Stimulated activated naive B cell treated with anti-CD40 and anti-IgM and Interleukin-4, amounts not matched to agents 10 μg/mL and 1 μg/mL and 100 μg/mL, for 72 hours (primary cell): ENCODE measurements at places on chromosomes 11 and 22.
A peak's percentile ranks its signal among the peaks of the same experiment; 100 is the strongest.

DNA sequence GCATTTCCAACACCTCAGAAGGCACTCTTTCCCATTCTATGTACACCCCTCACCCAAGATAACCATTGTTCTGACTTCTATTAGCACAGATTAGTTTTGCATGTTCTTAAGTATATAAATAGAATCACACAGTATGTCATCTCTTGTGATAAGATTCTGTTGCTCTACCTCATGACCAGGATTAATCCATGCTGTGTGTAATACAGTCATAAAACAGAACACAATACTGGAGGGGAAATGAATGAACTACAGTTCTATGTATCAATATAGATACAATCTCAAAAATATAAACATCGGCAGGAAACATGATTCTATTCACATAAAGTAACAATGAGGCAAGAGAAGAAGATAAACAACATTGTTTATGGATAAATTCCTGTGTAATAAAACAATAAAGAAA lies 151.5 kb downstream of the ATG16L2 start:
- peak overlapping the region; percentile 60 for H3K27ac ChIP-seq
- DNase-seq: no peak
- H3K4me3 ChIP-seq: no peak overlapping the region
- H3K4me1 ChIP-seq: peaks cover 32% of the 10 kb centered on the region
- H3K36me3 ChIP-seq: peaks cover 50% of the 10 kb centered on the region

GRCh38 chr11:6721343-6721742 lies 38.2 kb upstream of the MRPL17 start:
- H3K4me1 ChIP-seq: peaks cover 39% of the 10 kb centered on the region
- H3K27me3 ChIP-seq: no peaks in the 10 kb centered on the region
- peak overlapping the region; percentile 87 for H3K27ac ChIP-seq
- H3K36me3 ChIP-seq: peaks cover 54% of the 10 kb centered on the region

DNA sequence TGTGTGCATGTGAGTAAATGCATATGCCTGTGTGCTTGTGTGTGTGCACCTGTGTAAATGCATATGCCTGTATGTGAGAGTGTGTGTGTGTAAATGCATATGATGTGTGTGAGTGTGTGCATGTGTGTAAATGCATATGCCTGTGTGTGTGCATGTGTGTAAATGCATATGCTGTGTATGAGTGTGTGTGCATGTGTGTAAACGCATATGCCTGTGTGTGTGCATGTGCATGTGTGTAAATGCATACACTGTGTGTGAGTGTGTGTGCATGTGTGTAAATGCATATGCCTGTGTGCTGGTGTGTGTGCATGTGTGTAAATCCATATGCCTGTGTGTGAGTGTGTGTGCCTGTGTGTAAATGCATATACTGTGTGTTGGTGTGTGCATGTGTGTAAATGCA lies 37.8 kb downstream of the GGTLC2 start:
- H3K4me1 ChIP-seq: peaks cover 45% of the 10 kb centered on the region
- no peak for DNase-seq
- H3K27ac ChIP-seq: no peak overlapping the region
- H3K27me3 ChIP-seq: no peaks in the 10 kb centered on the region

DNA sequence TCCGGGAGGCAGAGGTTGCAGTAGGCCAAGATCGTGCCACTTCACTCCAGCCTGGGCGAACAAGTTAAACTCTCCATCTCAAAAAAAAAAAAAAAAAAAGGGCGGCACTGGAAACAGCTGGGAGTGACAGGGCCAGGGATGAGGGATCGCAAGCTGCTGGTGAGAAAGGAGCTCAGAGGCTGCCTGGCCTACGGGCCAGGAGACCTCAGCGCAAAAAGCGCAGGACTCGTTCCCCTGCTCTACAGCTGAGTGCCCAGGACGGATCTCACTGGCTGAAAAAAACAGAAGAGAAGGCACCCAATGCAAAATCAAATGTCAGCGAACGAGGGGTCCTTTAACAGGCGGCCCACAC lies 650 bp upstream of the NUP50 start:
- H3K4me1 ChIP-seq: peaks cover 21% of the 10 kb centered on the region
- H3K4me3 ChIP-seq: peak overlapping the region; percentile 97
- peak overlapping the region; percentile 95 for H3K27ac ChIP-seq

GRCh38 chr11:74279256-74279655 lies 32.2 kb downstream of the P4HA3 start:
- DNase-seq: no peak
- H3K4me1 ChIP-seq: no peaks in the 10 kb centered on the region
- H3K27ac ChIP-seq: no peak overlapping the region
- no peak overlapping the region for H3K4me3 ChIP-seq

- H3K36me3 ChIP-seq: no peaks in the 10 kb centered on the region
- no peaks in the 10 kb centered on the region for H3K27me3 ChIP-seq
- no peaks in the 10 kb centered on the region for H3K4me1 ChIP-seq
- H3K4me3 ChIP-seq: no peak overlapping the region
- DNase-seq: no peak
These were observed 420.2 kb downstream of the NTM start for GRCh38 chr11:131790586-131790985.

DNA sequence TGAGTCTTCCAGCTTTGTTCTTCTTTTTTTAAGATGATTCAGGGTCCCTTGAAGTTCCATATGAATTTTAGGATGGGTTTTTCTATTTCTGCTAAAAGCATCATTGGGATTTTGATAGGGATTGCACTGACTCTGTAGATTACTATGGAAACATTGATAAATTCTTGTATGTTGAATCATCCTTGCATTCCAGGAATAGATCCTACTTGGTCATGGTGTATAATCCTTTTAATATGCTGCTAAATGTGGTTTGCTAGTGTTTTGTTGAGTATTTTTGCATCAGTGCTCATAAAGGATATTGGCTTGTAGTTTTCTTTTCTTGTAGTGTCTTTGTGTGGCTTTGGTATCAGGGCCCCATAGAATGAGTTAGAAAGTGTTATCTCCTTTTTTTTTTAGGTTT lies 34.9 kb upstream of the PHOX2A start:
- H3K4me1 ChIP-seq: no peaks in the 10 kb centered on the region
- no peak overlapping the region for H3K27ac ChIP-seq

- peaks cover 9% of the 10 kb centered on the region for H3K27me3 ChIP-seq
- no peak for DNase-seq
- no peak overlapping the region for H3K27ac ChIP-seq
- H3K36me3 ChIP-seq: peaks cover 10% of the 10 kb centered on the region
- no peak overlapping the region for H3K4me3 ChIP-seq
These were observed 230.1 kb downstream of the MIAT start for GRCh38 chr22:26887456-26887855.

- H3K4me3 ChIP-seq: no peak overlapping the region
- H3K36me3 ChIP-seq: peaks cover 5% of the 10 kb centered on the region
- peaks cover 8% of the 10 kb centered on the region for H3K4me1 ChIP-seq
These were observed 46.8 kb downstream of the FAM83F start for GRCh38 chr22:40041366-40042137.

- H3K27ac ChIP-seq: peak overlapping the region; percentile 97
- peak overlapping the region; percentile 84 for H3K4me3 ChIP-seq
- no peaks in the 10 kb centered on the region for H3K27me3 ChIP-seq
- peak; percentile 24 for DNase-seq
- peaks cover 33% of the 10 kb centered on the region for H3K4me1 ChIP-seq
- H3K36me3 ChIP-seq: peaks cover 47% of the 10 kb centered on the region
These were observed 568 bp downstream of the ALG8 start for GRCh38 chr11:78138694-78139421.

- no peaks in the 10 kb centered on the region for H3K36me3 ChIP-seq
- no peak overlapping the region for H3K4me3 ChIP-seq
- no peak for DNase-seq
- no peak overlapping the region for H3K27ac ChIP-seq
- H3K27me3 ChIP-seq: peaks cover 24% of the 10 kb centered on the region
These were observed 19.3 kb downstream of the KRTAP5-5 start for GRCh38 chr11:1648653-1649420.

- no peak overlapping the region for H3K4me3 ChIP-seq
- DNase-seq: no peak
- no peak overlapping the region for H3K27ac ChIP-seq
- no peaks in the 10 kb centered on the region for H3K36me3 ChIP-seq
These were observed 539.2 kb downstream of the NTM start for GRCh38 chr11:131909426-131910177.

- H3K27me3 ChIP-seq: peaks cover 17% of the 10 kb centered on the region
- H3K36me3 ChIP-seq: no peaks in the 10 kb centered on the region
- no peaks in the 10 kb centered on the region for H3K4me1 ChIP-seq
- DNase-seq: no peak
- no peak overlapping the region for H3K27ac ChIP-seq
- no peak overlapping the region for H3K4me3 ChIP-seq
These were observed 139.5 kb upstream of the TTC12 start for GRCh38 chr11:113174882-113175281.

- H3K4me3 ChIP-seq: no peak overlapping the region
- H3K27me3 ChIP-seq: peaks cover 21% of the 10 kb centered on the region
- DNase-seq: no peak
- no peak overlapping the region for H3K27ac ChIP-seq
These were observed 1.8 kb upstream of the FAR1 start for GRCh38 chr11:13666708-13667107.

- no peaks in the 10 kb centered on the region for H3K27me3 ChIP-seq
- H3K4me1 ChIP-seq: no peaks in the 10 kb centered on the region
- DNase-seq: no peak
- H3K27ac ChIP-seq: no peak overlapping the region
- H3K36me3 ChIP-seq: peaks cover 16% of the 10 kb centered on the region
- no peak overlapping the region for H3K4me3 ChIP-seq
These were observed 256.3 kb downstream of the BRD1 start for GRCh38 chr22:49571326-49571725.

GRCh38 chr11:111162305-111162704 lies 83.2 kb upstream of the POU2AF2 start:
- H3K27ac ChIP-seq: no peak overlapping the region
- no peaks in the 10 kb centered on the region for H3K4me1 ChIP-seq
- H3K27me3 ChIP-seq: no peaks in the 10 kb centered on the region
- no peaks in the 10 kb centered on the region for H3K36me3 ChIP-seq

- no peaks in the 10 kb centered on the region for H3K36me3 ChIP-seq
- H3K27me3 ChIP-seq: no peaks in the 10 kb centered on the region
- no peak overlapping the region for H3K27ac ChIP-seq
These were observed 4.3 kb upstream of the APOL6 start for GRCh38 chr22:35643991-35644390.

DNA sequence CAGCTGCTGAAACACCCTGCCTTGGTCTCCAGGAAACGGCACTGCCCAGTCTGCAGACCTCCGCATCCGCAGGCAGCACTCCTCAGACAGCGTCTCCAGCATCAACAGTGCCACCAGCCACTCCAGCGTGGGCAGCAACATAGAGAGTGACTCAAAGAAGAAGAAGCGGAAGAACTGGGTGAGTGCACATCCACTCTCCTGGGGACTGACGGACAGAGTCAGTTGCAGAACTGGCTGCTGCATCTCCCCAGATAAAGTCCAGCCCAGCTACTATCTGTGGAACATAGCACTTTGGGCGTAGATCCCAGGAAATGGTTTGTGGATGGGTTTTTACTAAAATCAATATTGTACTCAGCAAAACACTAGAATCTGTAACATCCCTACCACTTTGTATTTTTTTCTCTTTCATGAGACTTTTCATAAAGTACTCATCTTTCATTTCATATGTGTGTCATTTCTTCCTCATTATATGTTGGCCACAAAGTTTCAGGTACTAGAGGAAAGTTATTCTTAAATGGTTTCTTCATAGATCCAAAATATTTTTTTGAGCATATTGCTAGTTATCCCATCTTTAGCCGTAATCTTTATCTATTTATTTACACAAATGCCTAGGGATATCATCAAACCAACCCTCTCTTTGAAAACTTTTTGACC lies 80.1 kb downstream of the DBX1 start:
- H3K4me1 ChIP-seq: peaks cover 51% of the 10 kb centered on the region
- H3K27ac ChIP-seq: peak overlapping the region; percentile 38
- H3K27me3 ChIP-seq: no peaks in the 10 kb centered on the region
- no peaks in the 10 kb centered on the region for H3K36me3 ChIP-seq

- peaks cover 40% of the 10 kb centered on the region for H3K27me3 ChIP-seq
- H3K4me3 ChIP-seq: no peak overlapping the region
- H3K36me3 ChIP-seq: no peaks in the 10 kb centered on the region
- H3K4me1 ChIP-seq: no peaks in the 10 kb centered on the region
- no peak overlapping the region for H3K27ac ChIP-seq
- DNase-seq: no peak
These were observed 4.7 kb upstream of the OR52I2 start for GRCh38 chr11:4576880-4577279.

GRCh38 chr11:71235719-71236118 lies 16.7 kb downstream of the SHANK2 start:
- no peak overlapping the region for H3K27ac ChIP-seq
- no peak overlapping the region for H3K4me3 ChIP-seq
- H3K36me3 ChIP-seq: no peaks in the 10 kb centered on the region
- no peak for DNase-seq

DNA sequence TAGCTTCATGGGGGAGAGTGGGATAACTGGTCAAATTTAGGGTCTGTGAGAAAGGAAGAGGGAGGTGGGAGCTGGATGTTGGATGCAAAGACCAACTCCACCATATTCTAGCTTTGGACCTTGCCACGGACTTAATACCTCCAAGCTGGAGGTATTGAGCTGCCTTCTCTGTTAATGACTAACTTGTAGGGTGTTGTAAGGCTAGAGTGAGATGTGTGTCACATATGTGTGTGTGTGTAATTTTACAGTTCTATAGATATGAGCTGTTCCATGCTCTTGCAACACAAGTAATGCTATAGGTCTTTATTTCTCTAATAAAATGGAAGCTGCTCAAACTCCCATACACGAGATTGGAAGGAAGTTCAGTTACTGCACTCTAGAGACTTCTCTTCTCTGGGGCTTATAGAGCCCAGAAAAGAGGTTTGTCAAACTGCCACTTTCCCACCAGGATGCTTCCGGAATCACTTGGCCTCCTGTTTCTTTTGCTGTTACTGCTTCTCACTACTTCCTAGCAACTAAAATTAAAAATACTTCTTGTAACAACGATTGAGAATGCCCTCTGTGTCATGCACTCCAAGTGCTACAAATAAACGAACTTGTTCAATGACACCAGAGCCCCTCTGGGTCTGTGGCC lies 16.0 kb upstream of the FJX1 start:
- no peak for DNase-seq
- peaks cover 6% of the 10 kb centered on the region for H3K4me1 ChIP-seq
- H3K27me3 ChIP-seq: peaks cover 43% of the 10 kb centered on the region
- no peak overlapping the region for H3K27ac ChIP-seq
- H3K36me3 ChIP-seq: no peaks in the 10 kb centered on the region

- no peaks in the 10 kb centered on the region for H3K4me1 ChIP-seq
- peaks cover 10% of the 10 kb centered on the region for H3K36me3 ChIP-seq
- DNase-seq: no peak
- H3K27ac ChIP-seq: no peak overlapping the region
- H3K4me3 ChIP-seq: no peak overlapping the region
These were observed 12.6 kb upstream of the TFIP11 start for GRCh38 chr22:26524870-26525269.
